Gastrocnemius medialis (tissue), 4 donors: ENCODE measurements at places on chromosomes 11 and 22. TPM values are rescaled to one million over a fixed set of nuclear protein-coding genes. Genes with fewer than 3 reads are reported as not detected.

DNA sequence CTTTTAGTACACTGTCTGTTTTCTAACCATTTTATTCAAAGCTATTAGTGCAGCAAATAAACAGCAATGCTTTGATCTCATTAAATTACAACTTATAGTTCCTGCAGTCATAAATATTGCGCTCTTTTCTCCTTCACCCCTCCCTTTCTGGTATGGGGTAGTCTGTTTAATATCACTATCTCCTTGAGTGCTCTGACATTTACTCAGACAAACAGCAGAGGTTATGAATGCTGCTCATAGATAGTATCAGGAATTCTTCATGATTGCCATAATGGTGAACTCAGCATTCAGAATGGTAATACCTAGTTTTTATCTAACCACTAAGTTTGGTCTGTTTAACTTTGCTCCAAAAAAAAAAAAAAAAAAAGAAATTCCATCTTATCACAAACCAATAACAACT lies 87.4 kb downstream of the EIF3M start:
- DNase-seq = no peak

DNA sequence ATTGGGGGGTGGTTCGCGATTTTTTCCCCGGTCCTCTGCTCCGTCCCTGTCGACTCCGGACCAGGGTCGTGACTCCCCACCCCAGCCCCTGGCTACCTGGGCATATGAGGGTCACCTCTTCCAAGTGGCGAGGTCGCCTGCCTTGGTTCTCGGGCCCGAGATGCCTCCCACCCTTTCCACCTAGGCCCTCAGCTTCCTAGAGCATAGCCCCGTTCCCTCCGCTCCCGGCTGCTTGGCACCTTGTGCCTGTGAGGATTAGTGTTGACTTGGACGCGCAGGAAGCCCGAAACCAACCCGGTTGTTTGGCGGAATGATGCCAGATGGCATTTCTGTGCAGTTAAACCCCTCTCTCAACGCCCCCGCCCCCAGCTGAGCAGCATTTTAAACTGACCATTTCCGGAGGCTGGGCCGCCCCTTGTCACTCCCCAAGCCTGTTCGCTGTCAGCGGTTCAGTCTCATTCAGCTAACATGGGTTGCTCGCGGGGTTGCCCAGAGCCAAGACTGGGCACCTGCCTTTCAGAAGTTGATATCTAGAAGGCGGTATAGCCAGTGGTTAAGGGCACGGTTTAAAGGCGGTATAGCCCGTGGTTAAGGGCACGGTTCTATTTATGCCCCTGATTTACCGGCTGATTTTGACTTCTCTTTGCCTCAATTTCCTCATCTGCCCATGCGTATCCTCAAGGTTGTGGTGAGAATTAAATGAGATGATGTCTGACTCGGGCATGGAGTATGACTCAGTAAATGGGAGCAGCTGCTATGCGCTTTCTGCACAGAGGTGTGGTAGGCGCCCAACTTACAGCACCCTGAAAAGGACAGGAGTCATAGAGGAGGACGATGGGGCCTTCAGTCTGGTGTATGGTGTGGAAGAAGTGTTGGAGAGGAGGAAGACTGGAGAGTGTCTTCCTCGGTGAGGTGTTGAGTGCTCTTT lies 639 bp downstream of the INCENP start:
- no peak for DNase-seq

DNA sequence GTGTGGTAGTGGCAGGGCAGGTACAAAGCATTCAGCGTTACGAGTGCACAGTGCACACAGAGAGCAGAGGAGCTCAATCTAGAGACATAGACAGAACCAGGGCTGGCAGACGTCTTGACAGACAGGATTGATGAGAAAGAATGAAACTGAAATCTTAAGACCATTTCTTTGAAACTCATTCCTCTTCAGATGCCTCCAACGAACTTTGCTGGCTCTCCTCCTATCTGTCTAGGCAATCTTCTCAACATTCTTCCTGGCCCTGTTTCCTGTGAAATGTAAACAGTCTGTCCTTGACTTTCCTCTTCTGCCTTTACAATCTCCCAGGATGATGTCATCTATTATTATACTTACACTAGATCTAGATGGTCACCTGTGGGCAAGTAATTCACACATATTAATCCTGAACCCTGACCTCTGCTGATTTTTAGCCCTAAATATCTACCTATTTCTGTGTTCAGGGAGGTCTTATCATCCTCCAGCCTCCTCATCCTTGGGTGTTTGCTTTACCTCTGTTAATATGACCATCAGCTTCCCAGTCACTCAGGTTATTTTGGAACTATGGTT lies 119.5 kb downstream of the ENTHD1 start:
- DNase-seq = no peak

DNA sequence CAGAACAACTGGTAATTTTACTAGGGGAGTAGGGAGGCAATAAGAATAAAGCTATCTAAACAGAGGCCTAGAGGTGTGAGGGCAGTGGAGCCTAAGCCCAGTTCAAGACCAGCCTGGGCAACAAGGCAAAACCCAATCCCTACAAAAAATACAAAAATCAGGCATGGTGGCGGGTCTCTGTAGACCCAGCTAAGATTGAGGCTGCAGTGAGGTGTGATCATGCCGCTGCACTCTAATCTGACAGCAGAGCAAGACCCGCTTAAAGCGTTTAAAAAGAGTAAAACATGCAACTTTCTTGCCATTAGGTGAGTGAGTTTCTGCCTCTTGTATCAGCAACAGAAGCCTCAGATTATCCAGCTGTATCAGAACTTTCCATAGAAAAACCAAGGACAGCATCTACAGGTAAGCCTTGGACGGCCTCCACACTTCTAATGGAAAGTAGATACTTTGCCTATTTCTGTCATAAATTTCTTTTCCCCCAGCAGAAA lies 12.1 kb downstream of the TAF1D start:
- no peak for DNase-seq

DNA sequence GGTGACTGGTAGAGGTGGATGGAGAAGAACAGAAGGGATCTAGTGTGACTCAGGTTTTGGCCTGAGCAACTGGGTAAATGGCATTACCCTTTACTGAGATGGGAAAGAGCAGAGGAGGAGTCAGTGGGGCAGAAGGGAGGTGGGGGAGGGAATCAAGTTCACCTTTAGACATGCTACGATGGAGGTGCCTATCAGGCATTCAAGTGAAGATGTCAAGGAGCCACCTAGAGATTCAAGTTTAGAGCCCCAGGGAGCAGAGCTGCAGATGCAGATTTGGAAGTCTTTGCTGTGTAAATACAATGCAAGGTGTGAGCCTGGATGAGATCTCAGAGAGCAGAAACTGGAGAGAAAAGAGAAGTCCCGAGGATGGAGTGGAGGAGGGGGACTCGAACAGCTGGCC lies 979 bp upstream of the MOGAT2 start:
- DNase-seq = no peak

DNA sequence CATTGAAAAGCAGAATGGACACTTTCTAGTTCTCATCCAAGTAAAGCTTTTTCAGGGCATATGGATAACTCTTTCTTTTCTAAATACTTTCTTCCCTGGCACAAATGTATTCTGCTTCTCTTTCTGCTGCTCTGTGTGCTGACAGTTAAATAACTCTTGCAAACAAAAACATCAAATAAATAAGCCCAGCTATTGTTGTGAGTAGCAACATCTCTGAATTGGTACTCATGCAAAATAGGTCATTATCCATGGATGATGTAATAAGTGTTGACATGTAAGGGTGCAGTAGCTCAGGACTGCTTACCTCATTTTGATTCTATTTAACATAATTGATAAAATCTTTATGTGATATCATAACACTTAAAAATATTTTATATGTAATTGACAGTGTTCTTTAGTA lies 164.3 kb downstream of the MSANTD4 start:
- DNase-seq = no peak

GRCh38 chr22:44586999-44587736 lies 89.1 kb upstream of the RTL6 start:
- DNase-seq = no peak

DNA sequence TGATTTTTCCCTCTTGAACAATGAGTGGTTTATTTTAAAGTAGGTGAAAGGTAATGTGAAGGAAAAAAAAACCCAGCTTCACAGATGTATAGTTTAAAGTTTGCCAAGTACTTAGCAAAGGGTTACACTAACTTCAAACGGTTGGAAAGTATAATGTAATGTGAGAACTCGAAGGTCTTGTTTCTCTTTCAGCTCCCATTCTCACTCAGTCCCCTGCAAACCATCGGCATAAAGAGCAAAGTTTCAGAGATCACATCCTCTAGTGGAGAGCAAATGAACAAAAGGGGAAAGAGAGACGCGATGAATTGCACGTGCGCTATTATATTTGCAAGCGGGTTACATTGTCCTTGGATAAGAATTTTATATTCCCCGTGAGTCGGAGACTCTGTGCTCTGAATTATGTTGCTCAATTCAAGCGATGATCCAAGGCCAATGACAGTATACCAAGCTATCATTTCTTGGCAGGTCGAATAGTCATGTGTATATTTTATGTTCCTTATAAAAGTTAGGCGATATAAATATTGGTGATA lies 37.6 kb upstream of the BIRC3 start:
- no peak for DNase-seq

DNA sequence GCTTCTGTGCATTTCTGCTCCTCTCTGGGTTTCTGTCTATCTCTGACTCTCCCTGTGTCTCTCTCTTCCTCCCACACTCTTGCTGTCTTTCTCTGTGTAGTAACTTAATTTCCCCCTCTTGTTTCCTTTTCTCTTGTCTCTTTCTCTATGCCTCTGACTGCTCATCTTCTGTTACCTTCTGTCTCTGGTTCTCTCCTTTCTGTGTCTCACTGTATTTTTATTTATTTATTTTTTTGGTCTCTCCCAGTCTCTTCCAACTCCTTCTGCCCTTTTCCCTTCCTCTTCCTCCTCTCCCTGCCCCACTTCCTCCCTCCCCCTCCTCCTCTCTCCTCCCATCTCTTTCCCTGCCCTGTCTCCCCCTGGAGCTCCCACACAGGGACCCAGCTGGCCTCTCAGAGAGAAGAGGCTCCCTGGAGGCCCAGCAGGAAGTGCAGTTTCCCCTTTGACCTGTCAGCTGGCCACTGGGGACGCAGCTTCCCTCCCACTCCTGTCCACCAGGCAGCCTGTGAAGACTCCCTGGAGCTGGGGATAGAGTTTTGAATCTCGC lies 38.3 kb upstream of the MYH9 start:
- peak; percentile 29 for DNase-seq

GRCh38 chr11:12429155-12429554 lies 51.8 kb downstream of the PARVA start:
- no peak for DNase-seq

The MS4A2 gene
- total RNA-seq = not detected

The DEFB131B gene
- not detected for total RNA-seq

The OR51B5 gene
- total RNA-seq = not detected

The CYTH4 gene
- total RNA-seq = 1.7 TPM
